T follicular helper cell (primary cell): ENCODE measurements at places on chromosomes 7 and 10.

DNA sequence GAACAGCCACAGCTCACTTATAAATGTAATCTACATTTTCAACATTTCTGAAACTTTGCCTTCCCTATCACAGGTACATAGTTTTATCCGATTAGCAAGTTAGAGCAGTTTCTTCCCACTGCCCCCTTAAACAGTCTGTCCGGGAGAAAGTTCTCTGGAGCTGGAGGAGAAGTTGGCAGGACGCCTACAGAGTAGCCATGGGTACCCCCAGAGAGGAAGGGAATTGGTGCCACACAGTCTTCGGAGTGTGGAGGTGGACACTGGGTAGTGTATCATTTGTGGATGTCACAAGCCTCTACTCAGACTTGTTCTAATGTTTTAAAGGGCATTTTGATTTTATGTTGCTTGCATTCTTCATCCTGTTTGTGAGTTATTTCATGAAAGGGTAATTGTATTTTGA, 39.0 kb downstream of the TAF3 start:
- DNase-seq = no peak

- DNase-seq = no peak
Observed at GRCh38 chr7:94298943-94299342, 95.8 kb upstream of the COL1A2 start.

- no peak for DNase-seq
Observed at GRCh38 chr10:6579904-6580278, at the start of gene PRKCQ. TSS of gene PRKCQ (minus strand) at chr10:6580276. CDS start at chr10:6515135, 65,141 bp downstream.

DNA sequence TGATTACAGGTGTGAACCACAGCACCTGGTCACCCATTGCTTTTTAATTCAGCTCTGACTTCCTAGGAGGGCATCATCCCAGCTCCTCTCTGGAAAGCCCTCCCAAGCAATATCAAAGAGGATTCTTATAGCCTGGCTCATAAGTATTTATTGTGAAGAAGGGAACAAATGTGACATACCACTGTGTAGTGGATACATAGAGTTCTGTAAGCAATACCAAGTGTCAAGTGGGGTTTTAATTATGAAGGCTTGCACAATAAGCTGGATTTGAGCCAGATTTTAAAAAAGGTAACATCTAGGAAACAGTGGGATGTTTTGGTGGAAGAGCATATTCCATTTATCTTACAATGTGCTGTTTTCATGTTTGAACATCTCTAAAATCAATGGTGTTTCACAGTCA, 19.0 kb upstream of the PRTFDC1 start:
- DNase-seq = no peak

DNA sequence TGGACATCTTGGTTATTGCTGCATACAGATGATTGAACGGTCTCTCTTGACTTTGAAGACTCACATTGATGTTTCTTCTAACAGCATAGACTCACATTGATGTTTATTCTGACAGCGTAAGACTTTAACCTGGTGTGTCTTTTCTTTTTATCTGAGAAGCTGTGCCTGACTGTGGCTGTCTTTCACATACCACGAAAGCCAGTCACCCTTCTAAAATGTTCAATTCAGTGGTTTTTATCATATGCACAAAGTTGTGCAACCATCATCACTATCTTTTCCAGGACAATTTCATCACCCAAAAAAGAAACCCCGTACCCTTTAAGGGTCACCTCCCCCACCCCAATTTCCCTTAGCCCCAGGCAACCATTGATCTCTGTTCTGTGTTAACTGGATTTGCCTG, 24.7 kb downstream of the CELF2 start:
- DNase-seq = no peak
